Activated T-helper 1 cell treated with anti-CD3 and anti-CD28 coated beads, Interleukin-12 subunit alpha, Interleukin-12 subunit beta, Interleukin-2, Interleukin-4 antibody, amounts not matched to agents 30 ng/mL and 10 ng/mL and 1 ng/mL, durations not matched to agents 14 hours and 24 hours and 36 hours (primary cell): ENCODE measurements at places on chromosomes 1 and 21. TPM values are rescaled to one million over a fixed set of nuclear protein-coding genes. Genes with fewer than 3 reads are reported as not detected.
A peak's percentile ranks its signal among the peaks of the same experiment; 100 is the strongest.

CCDC17 gene
- 2.5 and 2.8 TPM in 2 replicates for total RNA-seq

FCRL4 gene
- total RNA-seq, result not detected in 2 replicates

LCE1E gene
- total RNA-seq, result not detected in 2 replicates

TRIM58 gene
- total RNA-seq, result 0.32 and 0.36 TPM in 2 replicates

OR2M5 gene
- not detected in 2 replicates for total RNA-seq

GRCh38 chr1:241560146-241560848, 28.1 kb downstream of the KMO start:
- no peak for DNase-seq

DNA sequence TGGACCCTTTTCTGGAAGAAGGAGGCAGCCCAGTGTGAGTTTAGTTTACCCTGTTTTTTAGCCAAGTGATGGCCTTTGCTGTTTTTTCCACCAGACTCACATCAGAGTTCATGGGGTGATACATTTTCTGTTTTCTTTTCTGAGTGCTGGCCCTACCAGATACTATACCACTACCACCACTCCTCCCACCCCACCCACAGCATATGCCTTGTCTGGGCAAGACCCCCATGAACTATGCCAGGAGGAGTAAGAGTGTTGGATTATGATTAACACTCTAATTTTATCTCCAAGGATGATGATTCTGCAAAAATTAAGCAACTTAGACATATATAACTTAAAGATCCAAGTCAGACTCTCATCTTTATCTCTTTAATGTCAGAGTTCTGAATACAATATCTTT, 26.1 kb downstream of the FABP3 start:
- no peak for DNase-seq

DNA sequence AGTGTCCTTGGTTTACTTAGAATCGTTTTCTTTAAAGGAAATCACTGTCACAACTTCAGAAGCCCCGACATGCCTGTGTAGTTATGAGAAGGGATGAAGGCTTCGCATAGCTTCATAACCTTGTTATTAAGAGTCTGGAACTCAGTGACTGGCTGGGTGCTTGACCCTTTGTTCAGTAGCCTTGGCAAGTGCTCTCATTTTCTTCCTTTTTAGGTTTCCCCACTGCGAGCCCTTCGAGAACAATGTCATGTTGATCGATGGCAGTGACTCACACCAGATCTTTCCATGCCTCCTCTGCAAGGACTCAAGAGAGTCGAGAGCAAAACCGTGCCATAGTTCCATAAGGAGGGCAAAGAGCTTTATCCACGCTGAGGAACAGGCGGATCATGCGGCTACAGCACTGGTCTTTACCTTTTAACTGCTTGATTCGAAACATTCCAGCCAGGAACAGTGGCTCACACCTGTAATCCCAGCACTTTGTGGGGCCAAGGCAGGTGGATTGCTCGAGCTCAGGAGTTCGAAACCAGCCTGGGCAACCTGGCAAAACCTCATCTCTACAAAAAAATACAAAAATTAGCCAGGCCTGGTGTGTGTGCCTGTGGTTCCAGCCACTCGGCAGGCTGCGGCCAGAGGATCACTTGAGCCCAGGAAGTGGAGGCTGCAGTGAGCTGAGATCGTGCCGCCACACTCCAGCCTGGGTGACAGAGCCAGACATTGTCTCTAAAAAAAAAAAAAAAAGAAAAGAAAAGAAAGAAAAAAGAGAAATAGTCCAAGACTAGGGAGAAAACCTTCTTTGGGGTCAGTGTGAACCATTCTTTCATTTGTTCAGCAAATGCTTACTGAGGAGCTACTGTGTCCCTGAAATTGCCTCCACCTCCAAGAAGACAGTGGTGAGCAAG, 95.4 kb upstream of the ERRFI1 start:
- no peak for DNase-seq

DNA sequence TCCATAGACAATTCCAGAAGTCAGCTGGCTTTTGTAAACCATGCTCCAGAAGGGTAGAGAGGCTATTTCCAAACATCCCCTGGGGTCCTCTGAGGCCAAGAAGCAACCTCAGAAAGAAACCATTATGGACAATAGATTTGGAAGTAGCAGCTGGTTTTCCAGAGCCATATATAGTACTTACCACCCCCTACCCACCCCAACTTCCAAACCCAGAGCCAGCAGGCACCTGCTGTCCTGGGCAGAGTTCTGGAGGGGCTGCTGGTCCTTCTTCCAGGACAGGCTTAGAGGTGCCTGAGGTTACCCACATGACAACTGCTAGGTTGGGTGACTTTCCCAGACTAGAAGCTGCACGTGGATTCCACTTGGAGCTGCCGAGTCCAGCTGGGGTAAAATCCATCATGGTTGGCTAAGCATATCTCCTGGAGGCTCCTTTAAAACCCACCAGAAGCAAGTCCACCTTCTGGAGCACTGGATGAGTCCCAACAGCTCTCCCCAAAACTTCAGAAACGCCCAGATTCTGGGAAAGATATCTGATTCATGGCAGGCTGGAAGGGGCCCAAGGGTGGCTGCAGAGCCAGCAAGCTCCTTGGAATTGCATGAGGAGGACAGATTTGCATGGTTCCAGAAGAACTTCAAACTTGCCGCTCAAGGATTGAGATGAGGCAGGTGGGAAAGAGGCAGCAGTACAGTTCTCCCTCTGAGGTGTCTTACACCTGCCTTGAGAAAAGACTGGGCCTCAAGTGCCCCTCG, 5.8 kb downstream of the MYCL start:
- no peak for DNase-seq

DNA sequence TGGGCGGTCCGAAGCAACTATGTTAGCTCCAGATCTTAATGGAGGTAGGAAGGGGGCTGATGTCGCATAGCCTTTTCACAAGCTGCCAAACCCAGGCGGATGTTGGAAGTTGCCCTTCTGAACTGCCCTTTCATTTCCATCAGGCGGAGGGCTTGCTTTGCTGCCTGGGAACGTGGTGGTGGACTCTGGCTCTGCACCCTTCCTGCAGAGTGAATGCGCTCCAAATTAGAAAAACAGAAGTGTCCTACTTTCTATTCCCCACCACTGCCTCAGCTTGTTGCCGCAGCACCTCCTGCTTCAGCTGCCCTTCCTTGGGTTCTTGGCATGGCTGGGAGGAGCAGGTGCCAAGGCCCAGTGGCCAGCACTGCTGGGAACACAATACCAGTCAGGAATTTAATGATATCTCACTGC, 60.6 kb downstream of the AK4 start:
- DNase-seq, result no peak

DNA sequence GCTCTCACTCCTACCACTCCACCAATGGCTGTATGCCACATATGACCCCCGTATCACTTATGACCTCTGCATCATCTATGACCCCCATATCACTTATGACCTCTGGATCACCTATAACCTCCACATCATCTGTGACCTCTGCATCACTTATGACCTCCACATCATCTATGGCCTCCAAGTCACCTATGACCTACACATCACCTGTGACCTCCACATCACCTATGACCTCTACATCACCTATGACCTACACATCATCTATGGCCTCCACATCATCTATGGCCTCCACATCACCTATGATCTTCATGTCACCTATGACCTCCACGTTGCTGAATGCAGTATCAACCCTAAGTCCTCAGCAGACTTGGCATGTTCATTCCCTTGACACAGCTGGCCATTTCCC, 271.2 kb downstream of the MATN1 start:
- DNase-seq, result no peak

GRCh38 chr1:62588000-62588399, 9.3 kb upstream of the ANGPTL3 start:
- DNase-seq, result no peak

DNA sequence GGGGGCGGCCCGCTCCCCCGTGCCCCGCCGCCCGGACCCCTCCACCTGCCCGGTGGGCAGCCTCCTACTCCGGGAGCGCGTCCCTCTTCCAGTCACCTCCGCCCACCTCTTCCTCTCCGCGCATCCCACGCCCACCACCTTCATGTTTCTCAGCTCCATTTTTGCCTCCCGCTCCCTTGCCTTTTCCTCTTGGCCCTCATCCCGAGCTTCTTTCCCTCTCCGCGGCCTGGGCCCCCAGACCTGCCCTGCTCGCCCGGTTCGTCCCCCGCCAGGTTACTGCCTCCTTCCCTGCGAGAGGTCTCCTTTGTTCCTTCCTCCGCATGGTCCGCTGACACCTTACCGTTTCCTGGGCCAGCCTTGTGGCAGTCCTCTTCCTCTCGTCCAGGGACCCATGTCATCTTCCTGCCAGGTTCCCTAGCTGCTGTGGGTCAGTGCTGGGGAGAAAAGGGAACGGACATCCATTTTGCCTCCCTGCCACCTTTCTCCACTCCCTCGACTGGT, 563 bp downstream of the QSOX1 start:
- no peak for DNase-seq

GRCh38 chr1:17251701-17252376, 2.9 kb downstream of the PADI3 start:
- no peak for DNase-seq

DNA sequence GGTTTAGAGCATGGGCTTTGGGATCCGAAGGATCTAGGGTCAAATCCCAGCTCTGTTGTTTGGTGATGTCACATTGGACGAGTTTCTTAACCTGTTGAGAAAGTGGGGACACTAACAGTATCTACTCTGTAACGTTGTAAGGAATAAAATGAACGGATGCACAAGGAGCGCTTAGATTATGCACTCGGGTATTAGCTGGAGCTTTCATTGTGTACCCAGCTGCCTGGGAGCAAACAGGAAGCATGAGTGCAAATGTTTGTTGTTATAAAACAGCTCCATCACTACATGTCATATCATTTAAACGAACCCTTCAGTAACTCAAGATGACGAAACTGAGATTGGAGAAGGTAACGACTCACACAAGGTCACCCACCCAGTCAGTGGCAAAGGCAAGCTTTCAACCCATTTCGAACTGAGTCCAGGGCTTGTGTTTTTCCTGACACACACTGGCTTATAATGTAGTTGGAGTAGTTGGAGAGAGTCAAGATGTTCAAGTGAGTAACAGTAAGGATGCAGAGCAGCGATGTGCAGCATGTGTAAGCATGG, 16.2 kb upstream of the SLC6A17 start:
- no peak for DNase-seq

DNA sequence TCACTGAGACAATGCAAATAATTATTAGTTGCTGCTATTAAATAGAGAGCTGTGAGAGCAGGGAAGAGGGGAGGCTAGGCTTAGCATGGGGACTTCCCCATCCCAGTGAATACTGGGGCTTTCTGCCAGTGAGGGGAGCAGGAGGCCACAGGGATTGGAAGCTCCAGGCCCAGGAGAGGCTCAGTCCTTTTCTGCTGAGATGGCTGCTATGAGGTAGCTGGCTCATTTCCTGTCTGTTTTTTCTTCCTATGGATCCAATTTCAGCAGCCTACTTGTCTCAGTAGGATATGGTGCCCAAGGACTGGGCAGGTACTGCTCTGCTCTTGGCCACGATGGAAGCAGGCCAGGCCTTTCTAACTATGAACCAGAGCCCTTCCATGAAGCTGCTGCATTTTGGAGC, 10.0 kb downstream of the STMN1 start:
- DNase-seq, result no peak

- DNase-seq, result no peak
Observed at GRCh38 chr1:125087247-125087646, 3902.5 kb downstream of the SRGAP2C start.

GRCh38 chr21:34367320-34367935, 3.6 kb downstream of the KCNE2 start:
- peak; percentile 9 for DNase-seq

DNA sequence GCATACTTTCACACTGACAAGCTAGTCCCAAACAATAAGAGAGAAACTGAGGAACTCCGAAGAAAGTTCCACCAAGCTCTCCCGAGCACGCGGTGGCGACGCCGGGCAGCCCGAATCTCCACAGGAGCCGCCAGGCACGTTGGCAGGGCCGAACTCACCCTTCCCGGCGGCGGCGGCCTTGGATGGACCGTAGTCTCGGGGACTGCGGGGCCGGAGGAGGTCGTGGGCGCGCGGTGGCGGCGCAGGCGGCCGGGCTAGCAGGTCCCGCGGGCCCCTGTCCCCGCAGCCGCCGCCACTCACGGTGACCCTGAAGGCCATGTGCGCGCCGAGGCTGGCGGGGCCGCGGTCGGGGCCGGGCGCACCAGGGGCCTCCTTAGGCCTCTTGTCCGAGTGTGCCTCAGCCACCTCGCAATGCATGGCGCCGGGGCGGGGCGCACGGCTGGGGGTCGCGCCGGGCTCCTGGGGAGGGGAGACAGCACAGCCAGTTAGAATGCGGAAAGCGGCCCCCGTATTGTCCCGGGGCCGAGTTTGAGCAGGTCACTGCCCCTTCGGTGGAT, 1.2 kb downstream of the GLIS1 start:
- no peak for DNase-seq

GRCh38 chr1:99331083-99331482, 66.8 kb downstream of the PLPPR4 start:
- DNase-seq, result no peak

DNA sequence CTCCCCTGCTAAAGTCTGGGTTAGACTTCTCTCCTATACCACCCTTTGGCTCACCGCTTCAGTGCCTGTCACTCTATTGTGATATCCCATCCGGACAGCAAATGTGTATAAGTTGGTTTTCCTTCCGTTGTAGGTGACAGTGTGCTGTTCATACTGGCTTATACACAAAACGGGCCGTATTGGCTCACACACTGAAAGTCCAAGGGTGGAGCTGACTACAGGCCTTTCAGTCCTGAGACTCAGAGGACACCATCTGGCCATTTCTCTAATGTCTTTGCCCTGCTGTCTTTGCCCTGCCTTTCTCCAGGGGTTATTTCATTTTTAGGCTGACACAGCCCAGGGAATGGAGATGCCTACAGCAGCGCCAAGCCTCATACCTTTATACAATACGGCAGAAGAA, 90.7 kb downstream of the URB2 start:
- no peak for DNase-seq

DNA sequence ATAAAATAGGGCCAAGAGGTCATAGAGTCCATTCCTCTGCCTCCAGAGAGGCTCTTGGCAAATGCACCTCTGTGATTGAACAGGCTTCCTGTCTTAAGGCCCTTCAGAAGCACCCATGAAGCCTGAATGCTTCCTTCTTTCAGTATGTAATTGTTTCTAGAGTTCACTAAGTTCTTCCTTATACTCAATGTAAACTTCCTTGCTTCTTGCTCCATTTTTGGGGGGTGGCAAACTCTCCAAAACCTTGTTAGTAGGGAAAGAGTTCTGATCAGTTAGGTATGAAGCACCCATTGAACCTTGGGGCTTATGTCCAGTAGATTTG, 102.3 kb upstream of the LPGAT1 start:
- no peak for DNase-seq

- no peak for DNase-seq
Observed at GRCh38 chr1:21383785-21384401, 56.0 kb upstream of the NBPF3 start.

DNA sequence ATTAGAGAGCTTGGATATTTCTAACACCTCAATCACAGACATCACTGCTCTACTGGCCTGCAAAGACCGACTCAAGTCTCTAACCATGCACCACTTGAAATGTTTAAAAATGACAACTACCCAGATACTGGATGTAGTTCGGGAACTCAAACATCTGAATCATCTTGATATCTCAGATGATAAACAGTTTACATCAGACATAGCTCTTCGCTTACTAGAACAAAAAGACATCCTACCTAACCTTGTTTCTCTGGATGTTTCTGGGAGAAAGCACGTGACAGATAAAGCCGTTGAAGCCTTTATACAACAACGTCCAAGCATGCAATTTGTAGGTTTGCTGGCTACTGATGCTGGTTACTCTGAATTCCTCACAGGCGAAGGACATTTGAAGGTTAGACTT, 45.1 kb downstream of the ZYG11B start:
- DNase-seq, result no peak

GRCh38 chr1:204211046-204211445, 2.7 kb downstream of the GOLT1A start:
- no peak for DNase-seq
